ENCODE measurements at places on chromosomes 2 and 18.

DNA sequence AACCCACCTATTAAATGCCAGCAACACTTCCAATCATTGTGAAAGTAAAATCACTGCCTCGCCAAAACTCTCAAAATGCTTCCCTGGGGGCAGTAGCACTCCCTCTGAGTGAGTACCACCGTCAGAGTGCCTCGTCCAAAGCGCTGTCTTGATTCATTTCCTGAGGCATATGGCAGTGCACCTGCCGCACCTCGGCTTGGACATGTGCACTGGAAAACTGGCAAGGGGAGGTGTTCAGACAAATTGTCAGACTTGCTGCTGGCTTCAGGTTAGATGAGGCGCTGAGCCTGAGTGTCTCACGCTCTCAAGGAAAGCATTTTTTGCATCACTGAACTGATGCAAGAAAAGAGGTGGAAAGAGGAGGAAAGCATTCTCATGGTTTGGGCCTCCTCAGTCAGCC, 132.8 kb downstream of the ATL2 start:
- no peak for DNase-seq

DNA sequence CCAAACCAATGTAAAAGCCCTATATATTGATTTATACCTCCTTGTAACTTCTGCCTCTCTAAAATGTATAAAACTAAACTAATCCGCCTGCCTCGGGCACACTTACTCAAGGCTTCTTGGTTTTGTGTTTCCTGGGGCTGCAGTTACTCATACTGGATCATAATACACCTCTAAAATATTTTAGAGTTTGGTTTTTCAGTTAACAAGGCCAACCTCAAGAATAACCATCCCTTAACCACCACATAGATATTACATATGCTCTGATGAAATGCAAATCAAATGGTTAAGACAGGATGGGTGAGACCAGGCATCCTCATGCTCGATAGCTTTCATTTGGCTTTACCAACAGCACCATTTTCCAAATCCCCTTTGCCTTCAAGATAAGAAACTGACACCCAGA, 46.4 kb downstream of the UXS1 start:
- no peak for DNase-seq

DNA sequence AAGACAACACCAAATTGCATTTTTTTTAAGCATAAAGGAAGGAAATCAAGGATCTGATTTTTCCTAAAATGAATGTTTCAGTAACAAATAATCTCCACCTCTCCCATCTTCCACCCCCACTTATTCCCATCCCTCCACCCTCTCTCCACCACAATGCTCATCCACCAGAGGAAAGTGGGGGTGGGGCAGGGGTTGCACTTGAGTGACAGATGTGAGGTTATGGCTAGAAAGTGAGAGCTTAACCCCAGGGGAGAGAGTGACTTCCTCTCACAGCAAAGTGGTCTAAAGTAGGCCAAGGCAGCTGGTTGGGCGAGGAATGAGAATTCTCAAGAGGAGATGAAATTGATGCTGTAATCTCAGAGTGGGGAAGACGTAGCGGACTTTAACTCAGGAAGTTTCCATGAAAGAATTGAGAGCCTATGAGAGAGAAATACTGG, 104.7 kb downstream of the HNRNPLL start:
- no peak for DNase-seq

DNA sequence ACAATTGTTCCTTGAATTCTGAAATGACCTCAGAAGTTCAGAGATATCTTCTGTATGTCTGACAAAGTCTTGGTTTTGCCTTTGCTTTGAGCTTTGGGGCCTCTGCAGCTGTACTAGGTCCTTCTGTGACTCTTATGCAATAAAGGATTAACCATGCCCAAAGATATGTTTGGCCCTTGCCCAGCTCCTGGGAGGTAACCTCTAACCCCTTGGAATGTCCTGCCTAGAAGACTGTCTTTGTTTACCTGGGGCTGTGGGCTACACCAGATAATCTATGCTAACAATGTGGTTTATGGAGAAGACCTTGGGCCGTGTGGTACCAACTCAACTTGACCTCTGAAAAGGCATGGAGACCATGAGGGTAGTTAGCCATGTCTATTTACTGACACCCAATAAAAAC, 140.9 kb upstream of the CAPN13 start:
- no peak for DNase-seq

GRCh38 chr2:151575338-151575737, 158.9 kb downstream of the NEB start:
- no peak for DNase-seq

DNA sequence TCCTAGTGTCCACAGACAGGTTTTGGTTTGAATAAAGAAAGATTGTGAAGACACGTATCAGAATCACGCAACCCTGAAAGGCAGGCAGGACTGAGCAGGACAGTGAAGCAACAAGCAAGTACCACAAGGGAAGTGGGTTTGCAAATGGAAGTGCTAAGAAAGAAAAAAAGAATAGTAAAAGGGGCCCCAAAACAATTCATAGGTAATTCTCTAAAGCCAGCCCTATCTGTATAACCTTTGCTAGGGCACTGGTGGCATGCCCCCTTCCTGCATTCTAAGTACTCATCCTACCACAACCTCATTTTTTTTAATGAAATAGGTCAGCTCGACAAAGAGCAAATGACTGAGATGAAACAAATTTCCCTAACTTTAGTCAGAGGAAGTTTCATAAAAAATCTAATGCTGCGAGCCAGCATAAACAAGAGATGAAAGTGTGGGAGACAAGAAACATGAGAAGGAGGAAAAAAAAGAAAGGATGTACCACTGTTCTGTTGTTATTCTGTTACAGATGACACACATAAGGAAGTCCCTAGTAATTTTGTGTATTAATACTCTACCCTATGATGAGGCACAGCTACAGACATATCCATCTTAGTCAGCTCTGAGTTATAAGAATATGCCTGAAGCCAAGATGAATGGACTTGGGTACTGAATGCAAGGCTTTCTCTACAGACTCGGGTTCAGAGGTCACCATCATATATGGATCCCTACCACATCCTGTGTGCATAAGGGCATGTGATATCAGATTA, 32.2 kb downstream of the IKZF2 start:
- DNase-seq, result no peak

- DNase-seq, result no peak
These were observed 40.5 kb upstream of the NABP1 start for GRCh38 chr2:191637182-191638078.

DNA sequence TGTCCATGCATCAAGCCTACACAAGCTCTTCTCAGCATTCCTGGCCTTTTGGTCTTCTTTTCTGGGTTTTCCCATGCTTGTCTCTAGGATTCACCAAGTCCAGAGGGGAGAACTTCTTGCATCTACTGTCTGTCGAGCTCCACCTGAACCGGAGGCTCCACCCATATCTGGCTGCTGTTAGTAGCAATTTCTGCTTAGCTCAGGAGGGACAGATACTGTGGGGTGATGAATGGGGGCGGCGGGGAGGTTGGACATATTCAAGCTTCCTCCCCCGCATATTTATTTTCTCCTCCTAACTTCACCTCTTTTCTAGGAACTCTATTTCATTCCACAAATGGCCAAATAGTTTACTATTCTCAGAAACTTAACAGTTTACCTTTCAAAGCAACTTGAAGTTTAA, 163.5 kb downstream of the PTH2R start:
- no peak for DNase-seq

DNA sequence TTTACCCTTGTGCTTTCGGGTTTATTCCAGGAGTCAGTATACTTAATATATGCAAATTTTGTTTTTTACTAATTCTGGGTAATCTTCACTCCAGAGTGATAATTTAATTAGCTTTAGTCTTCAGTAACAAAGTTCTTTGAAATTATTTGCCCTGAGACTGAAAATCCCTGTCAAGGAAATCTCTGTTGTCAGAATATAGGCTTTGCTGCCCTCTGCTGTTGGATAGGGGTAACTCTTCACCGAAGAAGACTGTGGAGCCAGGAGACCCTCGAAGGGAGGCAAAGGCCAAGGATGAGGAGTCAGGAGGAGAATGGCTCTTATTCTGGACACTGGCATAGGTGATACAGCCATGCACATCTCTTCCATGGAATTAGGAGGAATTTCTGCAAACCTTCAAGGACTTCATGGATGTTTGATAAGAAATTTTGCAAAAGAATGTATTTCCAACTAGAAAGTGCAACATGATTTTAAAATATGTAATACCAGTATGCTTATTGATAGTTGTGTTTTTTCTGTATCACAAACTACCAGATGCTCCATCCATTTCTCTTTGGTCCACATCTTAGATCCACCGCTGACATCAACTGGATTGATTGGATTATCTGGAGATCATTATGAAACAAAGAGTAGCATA, 182.3 kb downstream of the RDH14 start:
- peak; percentile 30 for DNase-seq

- no peak for DNase-seq
These were observed 23.3 kb upstream of the CACNB4 start for GRCh38 chr2:152122161-152122560.

GRCh38 chr2:111884592-111884964, 585 bp upstream of the ANAPC1 start:
- DNase-seq, result no peak

GRCh38 chr2:239275847-239276831, 124.7 kb downstream of the HDAC4 start:
- DNase-seq, result no peak
